HFFc6 (cell line): ENCODE measurements at places on chromosomes 3 and 15. TPM values are rescaled to one million over a fixed set of nuclear protein-coding genes. Genes with fewer than 3 reads are reported as not detected.

DNA sequence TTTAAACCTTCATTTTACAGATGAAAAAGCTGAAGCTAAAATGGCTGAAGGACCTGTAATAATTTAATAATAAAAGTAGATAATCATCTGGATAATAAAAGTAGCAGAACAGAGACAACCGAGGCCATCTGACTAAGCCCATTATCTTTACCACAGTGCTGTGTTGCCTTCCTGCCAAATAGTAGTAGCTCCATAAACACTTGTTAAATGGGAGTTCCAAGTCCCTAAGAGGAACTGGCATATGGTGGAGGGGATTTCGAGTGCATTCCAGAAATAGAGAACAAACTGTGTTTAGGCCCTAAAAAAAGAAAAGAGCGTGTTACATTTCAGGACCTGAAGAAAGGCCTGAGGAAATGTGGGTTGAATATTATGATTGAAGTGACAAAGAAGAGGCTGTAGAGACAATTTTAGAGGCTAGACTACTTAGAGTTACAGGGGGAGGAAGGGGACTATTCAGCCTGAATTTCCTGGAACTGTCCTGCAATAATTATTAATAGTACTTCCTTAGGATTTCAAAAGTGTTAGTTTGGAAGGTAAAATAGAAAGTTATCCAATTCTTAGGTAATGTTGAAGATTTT is 424.3 kb downstream of the ROBO2 start:
- H3K27me3 ChIP-seq, result no peaks in the 10 kb centered on the region; the same call in 1 of the 2 replicates
- H3K4me3 ChIP-seq, result no peak overlapping the region
- H3K27ac ChIP-seq, result peak overlapping the region; percentile 3; the same call in 1 of the 2 replicates

DNA sequence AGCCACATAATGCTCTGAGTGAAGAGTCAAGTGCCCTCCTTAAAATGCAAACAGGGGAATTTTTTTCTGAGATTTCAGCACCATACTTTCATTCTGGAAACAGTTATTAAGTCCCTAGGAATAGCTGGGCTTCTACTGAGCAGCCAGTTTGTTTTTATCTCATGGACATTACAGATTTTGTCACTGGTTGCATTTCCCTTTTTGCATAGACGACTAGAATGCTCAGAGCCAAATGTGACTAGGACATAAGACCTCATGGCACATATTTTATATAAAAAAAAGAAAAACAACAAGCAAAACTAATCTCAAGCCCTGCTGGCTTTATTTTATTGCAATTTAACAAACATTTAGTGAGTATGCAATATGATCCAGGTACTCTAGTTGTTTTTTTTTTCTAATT is 112.7 kb upstream of the NANOGP8 start:
- H3K36me3 ChIP-seq, result no peaks in the 10 kb centered on the region
- H3K4me1 ChIP-seq, result no peaks in the 10 kb centered on the region
- no peak overlapping the region for H3K4me3 ChIP-seq
- H3K27ac ChIP-seq, result no peak overlapping the region

GRCh38 chr3:158685159-158685558 is 12.7 kb upstream of the LXN start:
- no peaks in the 10 kb centered on the region for H3K27me3 ChIP-seq
- H3K27ac ChIP-seq, result peak overlapping the region; percentile 59; the same call in 1 of the 2 replicates
- H3K36me3 ChIP-seq, result peaks cover 18% of the 10 kb centered on the region
- DNase-seq, result peak; percentile 7

- peaks cover 8% of the 10 kb centered on the region for H3K27me3 ChIP-seq
- H3K4me1 ChIP-seq, result peaks cover 59% of the 10 kb centered on the region
- H3K4me3 ChIP-seq, result peak overlapping the region; percentile 49
- peak; percentile 53 for DNase-seq
- H3K36me3 ChIP-seq, result no peaks in the 10 kb centered on the region; the same call in 1 of the 2 replicates
- H3K27ac ChIP-seq, result peak overlapping the region; percentile 87
Observed at GRCh38 chr3:14434126-14434497, 31.7 kb downstream of the SLC6A6 start.

DNA sequence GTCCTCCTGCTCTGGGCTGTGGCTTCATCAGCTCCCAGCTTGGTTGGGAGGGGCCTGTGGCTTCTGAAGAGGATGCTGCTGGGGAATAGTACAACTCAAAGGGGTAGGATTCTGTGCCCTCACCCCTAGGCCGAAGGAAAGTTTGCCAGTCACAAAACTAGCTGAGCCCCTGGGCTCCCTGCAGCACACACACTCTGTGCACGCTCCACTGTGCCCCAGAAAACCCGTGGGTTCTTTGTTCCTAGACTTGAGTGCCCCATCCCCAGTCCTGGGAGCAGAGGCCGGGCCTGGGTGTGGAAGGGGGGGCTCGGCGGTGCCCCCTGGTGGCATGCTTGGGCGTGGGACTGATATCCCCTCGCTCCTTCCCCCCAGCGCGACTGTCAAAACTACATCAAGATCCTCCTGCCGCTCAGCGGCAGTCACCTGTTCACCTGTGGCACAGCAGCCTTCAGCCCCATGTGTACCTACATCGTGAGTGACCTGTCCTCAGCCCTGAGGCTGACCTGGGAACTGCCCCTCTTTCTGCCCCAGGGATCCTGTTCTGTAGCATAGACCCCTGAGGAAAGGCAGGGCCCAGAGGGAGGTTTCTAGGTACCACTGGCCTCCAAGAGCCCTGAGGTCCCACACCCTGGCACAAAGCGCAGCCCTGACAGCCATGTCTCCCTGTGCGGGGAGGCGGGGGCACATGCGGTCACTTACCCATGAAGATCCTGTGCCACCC is 14.2 kb downstream of the CIB1 start:
- peaks cover 9% of the 10 kb centered on the region; the same call in 1 of the 2 replicates for H3K4me1 ChIP-seq
- no peak overlapping the region for H3K4me3 ChIP-seq
- H3K27me3 ChIP-seq, result no peaks in the 10 kb centered on the region
- H3K36me3 ChIP-seq, result no peaks in the 10 kb centered on the region

DNA sequence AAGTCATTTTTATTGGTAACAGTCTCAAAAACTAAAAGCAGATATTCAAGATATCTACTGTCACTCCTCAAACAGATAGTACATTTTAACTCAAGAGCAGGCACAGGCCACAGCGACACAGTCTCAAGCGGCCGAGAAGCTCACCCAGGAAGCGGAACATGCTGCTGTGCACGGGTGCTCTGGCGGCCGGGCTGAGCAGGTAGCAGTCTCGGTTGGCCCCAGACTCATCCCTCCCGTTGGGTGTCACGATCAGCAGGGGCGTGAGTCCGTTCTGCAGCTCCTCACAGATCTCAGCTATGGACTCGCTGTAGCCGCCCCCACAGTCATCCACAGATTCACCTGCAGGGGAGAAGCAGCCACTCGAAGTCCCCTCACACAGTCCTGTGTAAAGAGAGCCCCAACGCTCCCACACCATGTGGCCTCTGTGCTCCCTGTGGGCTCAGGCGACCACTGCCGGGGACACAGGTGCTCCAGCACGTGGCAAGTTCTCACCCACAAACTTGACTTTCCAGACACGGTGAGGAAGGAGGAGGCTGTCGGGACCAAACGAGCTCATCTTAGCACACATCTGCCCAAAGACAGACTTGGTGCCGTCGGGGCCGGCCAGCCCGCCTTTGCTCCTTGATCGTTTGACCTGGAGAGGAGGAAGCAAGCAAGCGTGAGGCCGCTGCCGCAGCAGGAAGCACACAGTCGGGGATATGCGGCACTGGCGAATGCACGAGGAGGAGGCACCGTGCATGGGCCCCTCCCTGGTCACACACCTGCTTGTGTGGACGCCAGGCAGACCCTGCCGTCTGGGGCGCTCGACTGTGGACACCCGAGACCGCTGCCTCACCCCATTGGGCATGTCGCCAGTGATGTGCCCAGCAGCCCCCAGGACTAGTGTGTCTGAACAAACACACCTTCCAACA is 17.7 kb upstream of the OCA2 start:
- H3K4me3 ChIP-seq, result no peak overlapping the region
- DNase-seq, result no peak
- no peak overlapping the region for H3K27ac ChIP-seq
- peaks cover 2% of the 10 kb centered on the region; the same call in 1 of the 2 replicates for H3K27me3 ChIP-seq
- peaks cover 19% of the 10 kb centered on the region for H3K36me3 ChIP-seq

DNA sequence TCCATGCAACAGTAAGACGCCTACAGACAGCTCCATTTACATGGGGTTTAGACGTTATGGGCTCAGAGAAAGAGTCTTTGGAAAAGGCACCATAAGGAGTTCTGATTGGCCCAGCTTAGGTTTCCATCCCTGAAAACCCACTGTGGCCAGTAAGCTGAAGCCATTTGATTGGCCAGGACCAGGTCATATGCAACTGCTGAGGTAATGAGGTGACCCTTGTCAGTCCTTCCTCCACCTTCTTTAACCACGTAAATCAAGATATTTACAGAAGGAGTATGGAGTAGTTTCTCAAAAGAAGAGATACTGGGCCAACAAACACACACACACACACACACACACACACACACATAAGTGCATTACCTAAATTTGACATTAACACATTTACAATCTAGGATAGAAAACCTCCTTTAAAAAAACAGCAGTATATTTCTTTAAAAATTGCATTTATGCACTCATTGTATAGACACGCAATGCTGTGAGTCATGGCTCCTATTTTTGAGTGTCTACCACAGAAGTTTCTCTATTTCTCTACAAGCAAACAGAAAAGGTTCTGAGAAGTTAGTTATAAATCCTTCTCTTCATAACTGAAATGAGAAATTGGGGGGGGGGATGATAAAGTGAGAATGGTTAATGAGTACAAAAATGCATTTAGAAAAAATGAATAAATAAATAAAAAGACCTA is 16.3 kb upstream of the MB21D2 start:
- no peak overlapping the region for H3K4me3 ChIP-seq
- H3K36me3 ChIP-seq, result peaks cover 5% of the 10 kb centered on the region; the same call in 1 of the 2 replicates
- H3K27me3 ChIP-seq, result no peaks in the 10 kb centered on the region
- DNase-seq, result peak; percentile 48

GRCh38 chr3:105351821-105352220 is 14.9 kb upstream of the ALCAM start:
- peak; percentile 73 for DNase-seq
- peaks cover 88% of the 10 kb centered on the region for H3K4me1 ChIP-seq
- peak overlapping the region; percentile 71 for H3K27ac ChIP-seq
- H3K4me3 ChIP-seq, result peak overlapping the region; percentile 65
- H3K36me3 ChIP-seq, result peaks cover 4% of the 10 kb centered on the region; the same call in 1 of the 2 replicates
- H3K27me3 ChIP-seq, result no peaks in the 10 kb centered on the region

GRCh38 chr15:89576417-89576773 is 1.1 kb downstream of the TICRR start:
- peaks cover 10% of the 10 kb centered on the region for H3K27me3 ChIP-seq
- H3K27ac ChIP-seq, result peak overlapping the region; percentile 68
- no peak for DNase-seq
- H3K4me3 ChIP-seq, result peak overlapping the region; percentile 89
- peaks cover 33% of the 10 kb centered on the region for H3K4me1 ChIP-seq
- peaks cover 6% of the 10 kb centered on the region; the same call in 1 of the 2 replicates for H3K36me3 ChIP-seq

- no peak for DNase-seq
- no peaks in the 10 kb centered on the region for H3K4me1 ChIP-seq
- H3K36me3 ChIP-seq, result no peaks in the 10 kb centered on the region
- H3K27ac ChIP-seq, result no peak overlapping the region
Observed at GRCh38 chr15:33161209-33161608, 33.3 kb downstream of the FMN1 start.

DNA sequence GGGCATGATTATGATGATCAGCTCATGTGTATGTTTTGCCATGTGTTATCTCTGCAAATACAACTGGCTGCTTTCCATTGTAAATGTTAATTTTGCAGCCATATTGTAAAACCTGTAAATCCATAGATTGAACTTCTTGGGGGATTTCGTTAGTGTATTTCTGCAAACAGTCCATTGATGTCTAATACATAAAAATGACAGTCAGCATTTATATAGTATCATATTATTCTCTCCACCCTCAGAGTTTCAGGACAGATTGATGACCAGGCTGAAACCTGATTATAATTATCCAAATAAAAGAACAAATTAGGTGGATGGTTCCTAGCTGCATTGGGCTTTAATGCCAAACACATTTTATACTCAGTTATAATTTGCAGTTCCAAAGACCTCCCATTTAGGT is 276.8 kb downstream of the FEZF2 start:
- no peaks in the 10 kb centered on the region for H3K36me3 ChIP-seq
- H3K27ac ChIP-seq, result no peak overlapping the region
- no peak for DNase-seq
- H3K4me1 ChIP-seq, result peaks cover 27% of the 10 kb centered on the region
- no peaks in the 10 kb centered on the region for H3K27me3 ChIP-seq

GRCh38 chr3:124886168-124887056 is 753 bp downstream of the ITGB5 start:
- 0 out of 2 replicates have a peak, but pooled peaks cover 6% of the 10 kb centered on the region for H3K36me3 ChIP-seq
- H3K4me1 ChIP-seq, result peaks cover 57% of the 10 kb centered on the region
- H3K4me3 ChIP-seq, result peak overlapping the region; percentile 92

DNA sequence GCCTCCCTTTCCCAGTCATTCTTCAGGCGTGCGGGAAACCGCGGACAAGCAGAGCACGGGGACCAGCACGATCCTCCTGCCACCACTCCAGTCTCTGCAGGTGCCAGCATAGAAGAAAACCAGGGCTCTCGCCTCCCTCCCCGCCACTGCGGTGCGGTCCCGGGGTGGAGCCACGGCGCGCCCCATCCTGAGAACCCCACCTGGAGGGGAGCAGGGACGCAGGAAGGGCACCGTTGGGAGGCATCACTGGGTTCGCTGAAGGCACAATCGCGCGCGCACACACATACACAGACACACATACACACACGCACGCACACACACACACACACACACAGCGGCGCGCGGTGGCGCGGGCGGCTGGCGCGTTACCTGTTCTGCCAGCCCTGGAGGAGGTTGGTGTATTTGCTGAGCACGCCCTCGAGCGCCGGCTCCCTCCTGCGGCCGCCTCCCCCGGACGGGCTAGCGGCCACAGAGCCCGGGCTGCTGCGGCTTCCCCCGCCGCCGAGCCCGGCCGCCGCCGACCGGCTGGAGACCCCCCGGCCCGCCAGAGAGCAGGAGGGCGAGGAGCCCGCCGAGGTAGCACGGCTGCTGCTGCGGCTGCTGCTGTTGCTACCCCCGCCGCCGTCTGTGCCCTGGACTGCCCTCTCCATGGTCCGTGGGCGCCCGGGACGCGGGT is 394 bp downstream of the OSBPL10 start:
- H3K27me3 ChIP-seq, result no peaks in the 10 kb centered on the region; the same call in 1 of the 2 replicates
- peak overlapping the region; percentile 17; the same call in 1 of the 2 replicates for H3K27ac ChIP-seq
- peak overlapping the region; percentile 89 for H3K4me3 ChIP-seq
- peak; percentile 16 for DNase-seq
- no peaks in the 10 kb centered on the region for H3K36me3 ChIP-seq

Gene HERC2
- 37.7 to 48.0 TPM (median 45.3 TPM) in 3 replicates for total RNA-seq

Gene SRGAP3
- total RNA-seq, result 0.41 to 0.79 TPM (median 0.60 TPM) in 3 replicates

Gene PSMD6
- total RNA-seq, result 106 to 123 TPM (median 112 TPM) in 3 replicates

Gene CDCP1
- 0.45 to 2.0 TPM (median 0.77 TPM) in 3 replicates for total RNA-seq

Gene SCAANT1
- total RNA-seq, result not detected in 3 replicates

Gene SNRPN
- 69.4 to 91.0 TPM (median 74.6 TPM) in 3 replicates for total RNA-seq

Gene XCR1
- not detected in 3 replicates for total RNA-seq

Gene SEMA5B
- not detected in 3 replicates for total RNA-seq

Gene SLC9C1
- not detected in 3 replicates for total RNA-seq

Gene DNAJA4
- 0.12 to 0.78 TPM (median 0.33 TPM) in 3 replicates for total RNA-seq
